Esophagus mucosa (tissue), 1 donor: ENCODE measurements at places on chromosomes 11 and 22.
A peak's percentile ranks its signal among the peaks of the same experiment; 100 is the strongest.

DNA sequence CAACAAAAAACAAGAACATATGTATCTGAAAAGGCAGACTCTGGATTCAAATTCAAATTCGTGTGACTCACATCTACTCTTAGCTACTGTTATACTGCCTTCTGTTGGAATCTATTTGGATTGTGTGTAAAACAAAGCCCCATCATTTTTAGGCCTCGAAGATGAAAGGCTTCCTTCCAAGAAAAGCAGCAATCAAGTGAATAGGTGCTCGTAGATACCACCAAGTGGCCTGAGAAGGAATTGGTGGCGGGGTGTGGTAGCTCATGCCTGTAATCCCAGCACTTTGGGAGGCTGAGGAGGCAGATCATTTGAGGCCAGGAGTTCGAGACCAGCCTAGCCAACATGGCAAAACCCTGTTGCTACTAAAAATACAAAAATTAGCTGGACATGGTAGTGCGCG lies 4.2 kb downstream of the GRAMD1B start:
- ATAC-seq: no peak

- ATAC-seq: peak; percentile 89
These were observed 81.9 kb upstream of the HEPHL1 start for GRCh38 chr11:93939084-93939760.

GRCh38 chr11:128477811-128478210 lies 109.5 kb downstream of the ETS1 start:
- ATAC-seq: no peak

DNA sequence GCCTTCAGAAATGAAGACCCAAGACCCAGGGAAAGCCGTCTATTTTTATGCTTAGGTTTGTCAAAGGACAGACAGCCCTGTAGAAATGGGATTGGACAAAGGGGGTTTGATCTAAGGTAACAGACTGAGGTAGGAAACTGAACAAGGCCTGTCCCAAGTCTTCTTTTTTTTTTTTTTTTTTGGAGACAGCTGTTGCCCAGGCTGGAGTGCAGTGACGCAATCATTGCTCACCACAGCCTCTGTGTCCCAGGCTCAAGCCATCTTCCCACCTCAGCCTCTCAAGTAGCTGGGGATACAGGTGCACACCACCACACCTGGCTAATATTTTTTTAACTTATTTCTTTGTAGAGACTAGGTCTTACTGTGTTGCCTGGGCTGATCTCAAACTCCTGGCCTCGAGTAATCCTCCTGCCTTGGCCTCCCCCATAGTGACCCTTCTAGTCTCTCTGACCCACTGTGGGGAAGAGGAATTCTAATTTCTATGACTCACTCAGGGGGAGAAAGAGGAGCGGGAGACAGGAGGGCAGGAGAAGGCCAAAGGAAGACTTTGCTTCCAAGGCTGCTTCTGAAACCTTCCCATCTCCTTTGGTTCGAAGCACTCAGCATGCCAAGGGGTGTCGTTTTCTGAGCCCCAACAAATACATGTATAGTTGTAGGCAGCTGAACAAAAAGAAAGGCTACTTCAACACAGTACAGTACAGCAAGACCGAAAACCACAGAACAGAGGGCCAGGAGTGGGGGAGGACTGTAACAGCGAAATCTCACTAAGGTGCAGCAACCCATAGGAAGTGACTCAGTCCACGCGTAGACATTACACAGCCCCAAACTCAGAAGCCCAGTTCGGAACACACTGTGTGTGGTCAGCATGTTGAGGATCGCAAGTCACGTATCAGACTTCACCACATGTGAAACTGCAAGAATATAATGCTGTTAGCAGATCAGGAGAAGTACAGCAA lies 872 bp downstream of the TMA7B start:
- peak; percentile 32 for ATAC-seq

DNA sequence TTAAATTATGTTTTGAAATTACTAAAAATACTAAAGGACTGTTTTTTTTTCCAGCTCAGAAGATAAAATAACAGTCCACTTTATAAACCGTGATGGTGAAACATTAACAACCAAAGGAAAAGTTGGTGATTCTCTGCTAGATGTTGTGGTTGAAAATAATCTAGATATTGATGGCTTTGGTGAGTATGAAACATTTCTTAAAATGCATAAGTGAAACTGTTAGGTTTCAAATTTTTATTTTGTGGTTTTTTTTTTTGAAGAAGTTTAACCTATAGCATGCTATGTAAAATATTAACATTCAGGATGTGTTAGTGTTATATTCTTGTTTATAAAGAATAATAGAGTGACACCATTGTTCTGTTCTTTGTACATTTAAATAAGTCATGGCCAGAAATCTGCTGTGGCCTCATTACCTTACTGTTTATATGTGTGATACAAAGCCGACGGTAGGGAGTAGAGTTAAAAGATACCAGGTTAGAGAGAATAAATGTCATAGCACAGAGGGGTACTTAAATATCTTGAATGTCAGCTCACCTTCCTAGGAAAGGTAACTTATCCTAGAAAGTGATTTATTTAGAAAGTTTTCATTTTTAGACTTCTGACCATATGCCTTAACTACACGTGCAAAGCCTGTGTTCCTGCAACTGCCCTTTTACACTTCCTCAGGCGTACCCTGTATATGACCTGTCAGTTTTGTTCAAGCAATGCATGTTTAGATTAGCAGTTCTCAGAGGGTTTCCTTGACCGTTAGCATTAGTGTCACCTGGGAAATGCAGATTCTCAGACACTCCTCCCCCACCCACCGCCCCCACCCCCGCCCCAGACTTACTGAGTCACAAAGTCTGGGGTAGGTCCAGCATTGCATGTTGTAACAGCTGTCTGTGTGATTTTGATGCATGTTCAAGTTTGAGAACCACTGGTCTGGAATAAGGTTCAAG lies 6.3 kb downstream of the FDX1 start:
- ATAC-seq: peak; percentile 23
